ENCODE measurements at places on chromosomes 5 and 9. TPM values are rescaled to one million over a fixed set of nuclear protein-coding genes. Genes with fewer than 3 reads are reported as not detected.

AMBP gene
- 1.9 TPM for total RNA-seq

PRR16 gene
- total RNA-seq: 0.42 TPM

CHSY3 gene
- 2.3 TPM for total RNA-seq

IL5 gene
- not detected for total RNA-seq

LCN1 gene
- total RNA-seq: not detected

Measured in HCT116 (cell line).